ENCODE measurements at places on chromosomes 16 and 17.
A peak's percentile ranks its signal among the peaks of the same experiment; 100 is the strongest.

GRCh38 chr17:75637551-75637950 lies 4.3 kb downstream of the SMIM5 start:
- DNase-seq: no peak

GRCh38 chr17:77506371-77506991 lies 365.7 kb downstream of the SEC14L1 start:
- DNase-seq: no peak

- no peak for DNase-seq
Observed at GRCh38 chr17:11276486-11276885, 35.5 kb downstream of the SHISA6 start.

DNA sequence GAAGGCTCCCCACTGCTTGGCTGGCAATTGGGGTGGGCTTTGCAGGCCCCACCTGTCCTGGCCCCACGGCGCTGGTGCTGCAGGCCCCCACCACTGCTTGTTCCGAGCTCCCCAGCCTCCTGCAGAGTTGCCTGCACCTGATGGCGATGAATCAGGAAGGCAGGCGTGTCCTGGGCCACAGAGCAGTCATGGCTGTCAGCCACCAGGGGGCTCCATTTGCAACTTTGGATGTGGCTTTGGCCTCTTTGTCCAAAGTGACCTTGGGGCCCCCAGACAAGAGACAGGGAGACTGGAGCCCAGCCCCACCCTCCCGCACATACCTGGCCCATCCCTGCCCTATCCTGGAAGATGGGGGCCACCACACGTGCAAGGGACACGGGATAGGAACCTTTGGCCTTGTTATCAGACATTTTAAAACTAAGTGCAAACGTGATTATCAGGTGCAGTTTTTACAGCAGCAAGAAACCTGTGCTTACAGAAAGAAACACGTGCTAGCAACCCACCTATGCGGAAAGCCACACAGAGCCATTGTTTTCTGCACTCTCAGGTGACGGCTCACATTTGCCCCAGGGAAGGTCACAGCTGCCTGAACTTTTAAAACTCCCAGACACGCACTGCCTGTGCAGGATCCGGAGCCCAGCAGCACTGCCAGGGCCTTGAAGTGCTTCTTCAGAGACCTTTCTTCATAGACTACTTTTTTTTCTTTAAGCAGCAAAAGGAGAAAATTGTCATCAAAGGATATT lies at the start of gene DNASE1:
DNASE1 (plus strand) TSS at position 443 of the 743 bp plus-strand sequence. CDS start 683 bp downstream, outside the sequence.
- peak; percentile 79 for DNase-seq

GRCh38 chr17:58969156-58969555 lies 137.5 kb downstream of the TRIM37 start:
- no peak for DNase-seq

- no peak for DNase-seq
Observed at GRCh38 chr17:41396996-41397660, at the start of gene KRT31. Gene KRT31 (minus strand): TSS chr17:41397608. CDS start chr17:41397539, 69 bp downstream.

- no peak for DNase-seq
Observed at GRCh38 chr16:22092143-22092933, at the start of gene VWA3A. Gene VWA3A (plus strand): TSS chr16:22092541. CDS start chr16:22092638, 97 bp downstream.

GRCh38 chr16:85961988-85962915 lies 63.3 kb downstream of the IRF8 start:
- DNase-seq: no peak

- no peak for DNase-seq
Observed at GRCh38 chr16:75416904-75417565, 16.3 kb downstream of the CFDP1 start.

- DNase-seq: no peak
Observed at GRCh38 chr17:55281649-55282378, 17.1 kb downstream of the HLF start.

GRCh38 chr17:74215342-74215727 lies 2.0 kb downstream of the TTYH2 start:
- DNase-seq: no peak

GRCh38 chr16:81604960-81605383 lies 160.4 kb downstream of the CMIP start:
- no peak for DNase-seq

DNA sequence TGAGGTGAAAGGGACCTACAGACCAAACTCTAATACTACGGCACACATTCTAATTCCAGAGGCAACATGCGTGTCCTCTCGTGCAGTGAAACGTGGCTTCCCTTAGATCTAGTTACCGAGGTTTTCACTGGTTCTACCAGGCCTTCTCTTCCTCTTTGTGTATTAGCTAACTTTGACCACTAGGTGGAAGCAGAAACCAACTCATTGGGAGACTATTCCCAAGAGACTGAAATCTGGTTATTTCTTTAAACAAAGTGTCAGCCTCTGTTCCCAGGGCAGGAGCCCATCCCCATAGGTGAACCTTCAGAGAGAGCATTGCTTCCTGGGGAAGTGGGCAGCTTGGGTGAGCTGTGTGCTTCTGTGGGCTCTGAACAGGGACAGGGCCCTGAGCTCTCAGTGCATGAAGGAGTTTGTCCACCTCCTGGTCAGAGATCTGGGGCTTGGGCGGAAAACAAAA lies 19.7 kb upstream of the RCVRN start:
- DNase-seq: peak; percentile 62
